ENCODE measurements at places on chromosomes 11 and 22.

- H3K4me3 ChIP-seq = no peak overlapping the region
- H3K36me3 ChIP-seq = no peaks in the 10 kb centered on the region
- H3K27me3 ChIP-seq = no peaks in the 10 kb centered on the region
- DNase-seq = no peak
- H3K27ac ChIP-seq = no peak overlapping the region
These were observed 21.3 kb downstream of the PIWIL4 start for GRCh38 chr11:94588366-94588942.

DNA sequence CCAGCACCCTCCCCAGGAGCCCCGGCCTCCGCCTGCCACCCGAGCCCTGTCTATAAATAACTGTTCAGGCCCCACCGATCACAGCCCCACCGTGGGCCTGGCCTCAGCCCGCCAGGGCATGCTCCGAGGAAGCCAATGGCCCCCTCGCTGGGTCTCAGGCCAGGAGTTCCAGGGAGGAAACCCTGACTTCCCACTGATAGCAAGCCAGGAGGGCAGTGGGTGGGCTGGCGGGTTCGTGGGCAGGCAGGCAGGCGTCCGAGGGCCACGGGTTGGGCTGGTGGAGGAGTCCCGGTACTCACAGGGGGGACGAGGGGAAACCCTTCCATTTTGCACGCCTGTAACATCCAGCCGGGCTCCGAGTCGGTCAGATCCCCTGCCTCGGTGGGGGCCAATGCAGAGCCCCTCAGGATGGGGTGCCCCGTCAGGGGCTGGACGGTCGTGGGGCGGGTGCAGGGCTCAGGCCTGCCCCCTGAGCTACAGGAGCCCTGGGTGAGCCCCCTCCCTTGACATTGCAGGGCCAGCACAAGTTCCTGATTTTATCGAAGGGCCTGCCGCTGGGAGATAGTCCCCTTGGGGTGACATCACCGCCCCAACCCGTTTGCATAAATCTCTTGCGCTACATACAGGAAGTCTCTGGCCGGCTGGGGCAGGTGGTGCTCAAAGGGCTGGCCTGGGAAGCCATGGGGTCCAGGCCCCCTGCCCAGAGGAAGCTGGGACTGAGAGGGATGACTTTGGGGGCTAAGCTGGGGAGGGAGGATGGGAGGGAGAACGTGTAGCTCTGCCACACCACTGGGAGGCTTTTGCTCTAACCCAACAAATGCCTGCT is at the start of gene SPI1:
Gene SPI1 (minus strand): TSS at position 538 of the 826 bp plus-strand sequence. CDS start 194 bp downstream, at position 344.
- DNase-seq = peak; percentile 45
- no peaks in the 10 kb centered on the region for H3K36me3 ChIP-seq
- peaks cover 4% of the 10 kb centered on the region for H3K4me1 ChIP-seq

GRCh38 chr11:59990421-59990820 is 26.6 kb upstream of the OOSP4B start:
- no peak for DNase-seq
- no peak overlapping the region for H3K27ac ChIP-seq
- no peak overlapping the region for H3K4me3 ChIP-seq
- no peaks in the 10 kb centered on the region for H3K36me3 ChIP-seq

GRCh38 chr22:35454416-35455054 is 54.6 kb downstream of the MCM5 start:
- peaks cover 19% of the 10 kb centered on the region for H3K27me3 ChIP-seq
- H3K4me1 ChIP-seq = no peaks in the 10 kb centered on the region
- no peak overlapping the region for H3K27ac ChIP-seq
- H3K36me3 ChIP-seq = no peaks in the 10 kb centered on the region
- no peak overlapping the region for H3K4me3 ChIP-seq
- DNase-seq = peak; percentile 55

- no peaks in the 10 kb centered on the region for H3K36me3 ChIP-seq
- peak overlapping the region; percentile 97 for H3K4me3 ChIP-seq
- peak; percentile 56 for DNase-seq
- H3K4me1 ChIP-seq = peaks cover 24% of the 10 kb centered on the region
These were observed 891 bp downstream of the SAMM50 start for GRCh38 chr22:43955883-43956782.

- no peak overlapping the region for H3K27ac ChIP-seq
- H3K27me3 ChIP-seq = peaks cover 8% of the 10 kb centered on the region
- no peaks in the 10 kb centered on the region for H3K36me3 ChIP-seq
- H3K4me3 ChIP-seq = no peak overlapping the region
- H3K4me1 ChIP-seq = no peaks in the 10 kb centered on the region
These were observed 29.9 kb downstream of the SYN3 start for GRCh38 chr22:33028234-33028633.

DNA sequence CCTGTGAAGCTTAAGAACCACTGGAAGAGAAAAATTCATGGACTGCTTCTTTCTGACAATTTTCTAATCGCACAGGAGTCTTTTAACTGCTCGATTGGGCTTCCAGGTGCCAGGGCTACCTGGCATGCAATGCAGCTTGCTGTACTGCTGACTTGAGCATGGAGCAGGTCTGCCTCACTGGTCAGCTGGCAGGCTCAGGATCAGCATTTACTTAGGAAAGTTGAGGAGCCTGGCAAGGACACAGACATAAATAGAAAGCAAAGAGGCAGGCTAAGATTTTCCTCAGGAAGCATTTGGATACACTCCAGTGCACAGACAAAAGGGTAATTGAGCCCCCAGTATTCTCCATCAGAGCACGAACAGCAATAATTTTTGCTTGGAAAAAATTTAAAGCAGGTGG is 163.5 kb downstream of the CSNK2A3 start:
- H3K4me3 ChIP-seq = no peak overlapping the region
- DNase-seq = no peak
- no peaks in the 10 kb centered on the region for H3K36me3 ChIP-seq
- no peaks in the 10 kb centered on the region for H3K4me1 ChIP-seq

- peaks cover 8% of the 10 kb centered on the region for H3K4me1 ChIP-seq
- DNase-seq = peak; percentile 86
- H3K36me3 ChIP-seq = no peaks in the 10 kb centered on the region
- peaks cover 4% of the 10 kb centered on the region for H3K27me3 ChIP-seq
- H3K4me3 ChIP-seq = peak overlapping the region; percentile 68
These were observed 41.8 kb downstream of the TST start for GRCh38 chr22:36977401-36977861.

DNA sequence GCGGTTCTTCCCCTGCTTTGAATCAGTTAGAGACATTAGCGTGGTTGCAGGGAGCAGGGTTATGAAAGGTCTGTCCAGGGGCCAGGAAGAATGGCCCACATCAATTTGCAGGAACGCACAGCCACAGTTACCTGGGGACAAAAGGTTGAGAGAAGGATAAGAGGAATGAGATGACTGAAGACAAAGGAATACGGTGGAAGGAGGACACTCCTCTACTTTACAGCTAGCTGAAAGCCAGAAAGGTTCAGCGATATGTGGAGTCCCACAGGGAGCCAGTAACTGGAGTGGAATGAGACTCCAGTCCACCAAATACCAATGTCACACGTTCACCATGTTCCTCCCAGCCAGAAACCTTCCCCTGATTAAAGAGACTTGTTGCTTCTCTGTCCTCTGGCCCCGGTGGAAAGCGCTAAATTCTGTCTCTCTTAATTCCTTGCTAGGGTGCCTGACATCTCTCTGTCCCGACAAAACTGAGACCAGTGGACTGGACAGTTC is 10.7 kb downstream of the XNDC1N start:
- H3K27me3 ChIP-seq = no peaks in the 10 kb centered on the region
- DNase-seq = no peak
- no peak overlapping the region for H3K4me3 ChIP-seq

GRCh38 chr11:125941267-125941618 is 4.6 kb upstream of the VSIG10L2 start:
- no peak overlapping the region for H3K27ac ChIP-seq
- peaks cover 5% of the 10 kb centered on the region for H3K27me3 ChIP-seq
- DNase-seq = no peak
- no peaks in the 10 kb centered on the region for H3K36me3 ChIP-seq
- H3K4me3 ChIP-seq = no peak overlapping the region
- peaks cover 8% of the 10 kb centered on the region for H3K4me1 ChIP-seq

DNA sequence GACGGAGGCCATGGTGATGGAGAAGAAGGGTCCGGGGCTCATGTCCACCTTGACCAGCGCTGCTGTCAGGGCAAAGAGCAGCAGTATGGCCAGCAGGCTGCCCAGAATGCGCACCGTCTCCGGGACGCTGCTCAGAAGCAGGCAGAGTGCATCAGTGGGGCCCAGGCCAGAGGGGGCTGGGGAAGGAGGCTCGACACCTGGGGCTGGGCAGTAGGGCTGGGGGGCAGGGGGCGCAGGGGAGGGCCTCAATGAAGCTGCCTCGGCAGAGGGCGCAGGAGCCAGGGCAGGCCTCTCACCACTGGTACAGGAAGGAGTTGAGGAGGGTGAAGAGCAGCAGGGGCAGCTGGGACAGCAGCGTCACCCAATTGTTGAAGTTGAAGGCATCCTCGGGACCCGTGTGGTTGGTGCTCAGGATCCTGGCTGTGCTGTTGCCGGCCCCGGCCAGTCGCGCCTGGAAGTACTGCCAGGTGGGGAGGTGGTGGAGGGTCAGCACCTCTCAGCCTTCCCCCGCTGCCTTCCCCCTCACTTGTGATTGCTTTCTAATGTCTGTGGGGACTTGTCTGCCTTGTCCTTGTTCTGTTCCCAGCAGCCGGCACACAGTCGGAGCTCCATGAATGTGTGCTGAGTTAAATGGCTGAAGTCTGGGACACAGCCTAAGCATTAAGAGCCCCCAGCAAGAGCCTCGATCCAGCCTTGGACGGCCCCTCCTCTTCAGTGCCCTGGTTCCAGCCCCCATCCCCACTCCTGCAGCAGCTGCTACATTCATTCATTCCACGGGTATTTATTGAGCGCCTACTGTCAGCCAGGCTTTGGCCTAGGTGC is 2.3 kb downstream of the SLC29A2 start:
- H3K4me3 ChIP-seq = no peak overlapping the region
- no peaks in the 10 kb centered on the region for H3K36me3 ChIP-seq
- H3K4me1 ChIP-seq = peaks cover 26% of the 10 kb centered on the region
- H3K27ac ChIP-seq = no peak overlapping the region
- DNase-seq = peak; percentile 70

DNA sequence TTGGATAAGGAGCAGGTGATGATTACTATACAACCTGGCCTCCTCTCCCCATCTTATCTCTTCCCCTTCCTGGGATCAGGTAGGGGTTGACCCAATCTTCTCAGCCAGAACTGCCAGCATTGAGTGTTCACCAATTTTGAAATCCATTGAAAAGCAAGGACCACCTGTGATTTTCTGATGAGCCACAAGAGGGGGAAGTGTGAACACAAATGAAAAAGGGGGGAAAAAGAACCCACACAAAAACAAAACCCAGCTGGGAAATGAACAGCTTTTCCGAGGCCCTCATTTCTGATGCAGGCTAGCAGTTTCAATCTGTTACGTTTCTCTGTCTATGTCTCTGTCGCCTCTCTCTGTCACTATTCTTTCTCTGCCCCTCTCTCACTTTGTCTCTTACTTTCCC is 161.9 kb downstream of the INSC start:
- DNase-seq = no peak
- H3K4me1 ChIP-seq = peaks cover 12% of the 10 kb centered on the region
- H3K4me3 ChIP-seq = no peak overlapping the region
- H3K27ac ChIP-seq = no peak overlapping the region

DNA sequence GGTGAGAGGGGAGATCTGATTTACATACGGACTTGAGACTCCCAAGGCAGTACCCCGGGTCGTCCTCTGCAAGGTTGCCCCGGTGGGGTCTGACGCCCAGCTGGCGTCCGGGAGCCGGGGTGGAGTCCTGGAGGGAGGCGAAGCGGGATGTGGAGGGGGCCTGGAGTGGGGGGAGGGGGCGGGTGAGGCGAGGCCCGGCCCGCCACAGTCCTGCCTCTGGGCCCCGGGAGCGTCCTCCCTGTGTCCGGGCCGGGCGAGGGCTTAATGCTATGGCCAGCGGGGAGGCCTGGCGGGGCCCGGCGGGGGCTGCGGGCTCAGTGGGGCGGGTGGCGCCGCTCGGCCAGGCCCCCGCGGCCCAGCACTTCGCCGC is 2.4 kb upstream of the MYBPC3 start:
- H3K27ac ChIP-seq = no peak overlapping the region
- DNase-seq = no peak
- no peaks in the 10 kb centered on the region for H3K4me1 ChIP-seq
- H3K36me3 ChIP-seq = no peaks in the 10 kb centered on the region

GRCh38 chr11:62540804-62541701 is 5.6 kb downstream of the AHNAK start:
- peaks cover 62% of the 10 kb centered on the region for H3K4me1 ChIP-seq
- DNase-seq = peak; percentile 85
- peak overlapping the region; percentile 98 for H3K4me3 ChIP-seq
- H3K27ac ChIP-seq = peak overlapping the region; percentile 86

DNA sequence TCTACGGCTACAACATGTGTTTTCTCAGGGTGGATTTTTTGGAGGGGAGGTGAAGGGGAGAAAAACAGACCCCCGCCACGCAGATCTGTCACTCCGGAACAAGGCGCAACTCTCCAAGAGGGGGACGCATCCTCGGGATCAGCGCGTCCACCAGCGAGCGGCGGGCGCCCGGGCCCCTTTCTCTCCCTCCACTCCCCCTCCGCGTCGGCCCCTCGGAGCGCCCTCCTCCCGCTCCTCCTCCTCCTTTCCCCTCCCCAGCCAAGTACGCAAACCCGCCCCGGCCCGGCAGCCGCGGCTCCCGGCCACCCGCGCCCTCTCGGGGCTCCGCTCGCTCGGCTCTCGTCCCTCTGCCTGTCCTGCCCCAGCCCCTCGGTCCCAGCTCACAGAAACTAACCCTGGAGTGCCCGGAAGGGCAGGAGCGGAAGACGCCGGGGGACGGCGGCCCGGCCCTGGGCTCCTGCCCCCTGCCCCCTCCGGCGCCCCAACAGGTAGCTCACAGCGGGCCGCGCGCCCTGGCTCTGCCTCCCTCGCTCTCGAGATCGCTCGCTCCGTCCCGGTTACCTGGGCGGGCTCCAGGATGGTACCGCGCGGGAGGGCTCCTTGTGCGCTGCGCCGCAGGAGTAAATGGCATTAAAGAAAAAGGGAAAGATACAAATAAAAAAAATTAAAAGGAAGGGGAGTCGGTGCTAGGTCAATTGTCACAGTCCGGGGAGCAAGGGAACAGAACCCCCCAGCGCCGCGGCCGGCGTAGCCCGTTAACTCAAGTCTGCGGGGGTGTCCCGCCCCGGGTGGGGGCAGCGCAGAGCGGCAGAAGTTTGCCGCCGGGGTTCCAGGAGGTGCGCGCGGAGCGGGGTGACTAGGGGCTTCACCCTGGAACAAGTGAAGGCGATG is 131.4 kb upstream of the C11orf58 start:
- H3K36me3 ChIP-seq = no peaks in the 10 kb centered on the region
- DNase-seq = peak; percentile 78
- H3K4me1 ChIP-seq = peaks cover 10% of the 10 kb centered on the region
- peak overlapping the region; percentile 79 for H3K4me3 ChIP-seq

- no peak overlapping the region for H3K27ac ChIP-seq
- peaks cover 2% of the 10 kb centered on the region for H3K27me3 ChIP-seq
- no peaks in the 10 kb centered on the region for H3K36me3 ChIP-seq
- DNase-seq = no peak
- no peaks in the 10 kb centered on the region for H3K4me1 ChIP-seq
- no peak overlapping the region for H3K4me3 ChIP-seq
These were observed 340.4 kb downstream of the ETS1 start for GRCh38 chr11:128246810-128247594.

- no peaks in the 10 kb centered on the region for H3K36me3 ChIP-seq
- no peak overlapping the region for H3K27ac ChIP-seq
- peak overlapping the region; percentile 32 for H3K4me3 ChIP-seq
- no peak for DNase-seq
- H3K4me1 ChIP-seq = no peaks in the 10 kb centered on the region
These were observed 307.5 kb upstream of the ZC3H12C start for GRCh38 chr11:109785714-109786113.

All from osteoblast (primary cell).